Right atrium auricular region (tissue), 2 donors: ENCODE measurements at places on chromosomes 1 and 21.

- no peak for DNase-seq
Observed at GRCh38 chr21:41948078-41948895, 5.5 kb downstream of the C2CD2 start.

DNA sequence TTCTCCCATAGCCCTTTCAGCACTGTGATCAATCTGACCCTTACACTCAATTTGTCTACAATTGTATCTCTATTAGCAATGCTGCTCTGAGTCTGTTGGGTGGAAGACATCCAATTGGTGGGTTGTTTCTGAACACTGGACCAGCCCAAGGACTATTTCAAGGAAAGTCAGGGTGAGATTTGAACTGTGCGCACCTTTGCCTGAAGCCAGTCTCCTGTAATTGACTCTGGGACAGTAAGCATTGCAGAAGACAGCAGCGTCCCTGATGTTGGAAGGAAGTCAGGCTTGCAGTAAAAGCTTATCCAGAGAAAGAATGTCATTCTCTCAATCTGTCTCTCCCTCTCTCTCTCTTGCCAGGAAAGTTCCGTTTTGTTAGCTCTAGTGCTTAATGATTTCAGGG, 233.9 kb downstream of the KIF26B start:
- DNase-seq = no peak

GRCh38 chr1:31774495-31774894, 10.4 kb upstream of the ADGRB2 start:
- DNase-seq = no peak

GRCh38 chr21:35349376-35350080, 300.4 kb upstream of the RUNX1 start:
- no peak for DNase-seq

DNA sequence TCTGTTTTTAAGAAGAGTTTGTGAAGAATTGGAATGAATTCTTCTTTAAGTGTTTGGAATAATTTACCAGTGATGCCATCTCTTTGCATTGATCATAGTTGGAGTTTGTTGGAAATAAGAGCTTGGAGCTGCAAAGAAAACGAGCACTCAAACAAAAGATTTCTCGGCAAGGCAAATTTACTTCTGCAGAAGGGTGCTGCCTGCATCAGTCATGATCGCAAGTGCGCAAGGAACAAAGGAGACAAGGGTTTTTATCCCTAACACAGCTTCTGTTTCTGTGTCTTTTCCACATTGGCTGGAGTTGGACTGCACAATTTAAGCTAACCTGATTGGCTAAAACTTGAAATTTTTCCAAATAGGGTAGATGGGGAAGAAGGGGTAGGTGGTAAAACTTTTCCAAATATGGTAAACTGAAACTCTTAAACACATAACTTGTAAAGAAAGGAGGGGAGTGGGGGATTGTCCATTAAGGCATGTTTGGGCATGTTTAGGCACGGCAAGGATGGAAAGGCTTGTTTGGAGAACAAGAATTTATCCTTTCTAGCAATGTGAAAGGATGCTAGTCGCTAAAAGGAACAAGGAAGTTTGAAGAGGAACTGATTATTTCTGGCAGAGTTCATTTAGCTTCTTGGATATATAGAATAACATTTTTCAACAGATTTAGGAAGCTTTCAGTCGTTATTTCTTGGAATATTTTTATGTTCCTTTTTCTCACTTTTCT, 3.5 kb upstream of the AADACL4 start:
- DNase-seq = no peak

DNA sequence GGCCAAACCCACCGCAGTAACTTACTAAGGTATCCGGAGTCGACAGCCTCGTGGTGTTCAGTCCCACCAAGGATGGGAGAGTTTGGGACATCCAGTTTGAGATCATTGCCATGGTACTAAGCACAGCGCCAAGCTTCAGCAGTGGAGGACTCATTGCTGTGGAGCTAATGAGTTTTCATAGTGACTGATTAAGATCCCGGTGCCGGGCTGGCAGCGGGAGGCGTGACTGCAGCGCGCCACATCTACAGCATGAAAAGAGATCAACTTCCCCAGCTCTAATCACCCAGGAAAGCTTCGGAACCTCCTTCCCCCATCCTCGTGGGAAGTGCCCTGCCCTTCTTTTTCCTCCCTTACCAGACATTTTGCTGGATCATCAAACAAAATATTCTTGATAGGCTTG, 149.9 kb downstream of the OLFM3 start:
- no peak for DNase-seq

GRCh38 chr1:55214212-55214933, 791 bp downstream of the USP24 start:
- DNase-seq = no peak

GRCh38 chr1:168392958-168393549, 112.4 kb downstream of the TBX19 start:
- no peak for DNase-seq

- peak; percentile 90 for DNase-seq
Observed at GRCh38 chr1:20493839-20494608, 8.0 kb upstream of the CAMK2N1 start.

DNA sequence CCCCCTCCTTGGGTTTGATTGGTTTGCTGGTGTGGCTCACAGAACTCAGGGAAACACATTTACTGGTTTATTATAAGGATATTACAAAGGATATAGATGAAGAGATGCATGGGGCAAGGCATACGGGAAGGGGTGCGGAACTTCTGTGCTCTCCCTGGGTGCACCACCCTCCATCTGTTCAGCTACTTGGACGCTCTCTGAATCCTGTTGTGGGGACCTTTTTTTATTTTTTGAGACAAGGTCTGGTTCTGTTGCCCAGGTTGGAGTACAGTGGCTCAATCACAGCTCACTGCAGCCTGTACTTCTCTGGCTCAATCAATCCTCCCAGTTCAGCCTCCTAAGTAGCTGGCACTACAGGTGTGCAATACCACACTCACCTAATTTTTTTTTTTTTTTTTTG, 7.4 kb downstream of the LURAP1 start:
- no peak for DNase-seq

GRCh38 chr1:6261615-6261995, 707 bp upstream of the GPR153 start:
- DNase-seq = no peak

DNA sequence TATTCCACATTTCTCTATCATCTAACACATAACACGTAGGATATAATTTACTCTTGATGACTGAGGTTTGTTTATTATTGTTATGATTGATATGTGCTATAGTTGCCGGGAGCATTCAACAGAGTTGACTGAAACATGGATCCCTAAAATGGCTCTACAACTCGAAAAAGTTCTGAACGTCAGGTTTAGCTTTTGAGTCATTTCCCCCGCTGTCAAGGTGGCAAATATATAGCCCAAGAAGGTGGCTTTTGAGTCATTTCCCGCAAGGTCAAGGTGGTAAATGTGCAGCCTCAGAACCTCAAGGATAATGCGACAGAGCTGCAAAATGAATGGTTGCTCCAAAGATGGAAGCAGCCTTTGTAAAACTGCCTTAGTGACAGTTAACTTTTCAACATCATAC, 104.0 kb downstream of the NIBAN1 start:
- no peak for DNase-seq

GRCh38 chr1:154735804-154736168, 127.8 kb upstream of the ADAR start:
- DNase-seq = no peak

DNA sequence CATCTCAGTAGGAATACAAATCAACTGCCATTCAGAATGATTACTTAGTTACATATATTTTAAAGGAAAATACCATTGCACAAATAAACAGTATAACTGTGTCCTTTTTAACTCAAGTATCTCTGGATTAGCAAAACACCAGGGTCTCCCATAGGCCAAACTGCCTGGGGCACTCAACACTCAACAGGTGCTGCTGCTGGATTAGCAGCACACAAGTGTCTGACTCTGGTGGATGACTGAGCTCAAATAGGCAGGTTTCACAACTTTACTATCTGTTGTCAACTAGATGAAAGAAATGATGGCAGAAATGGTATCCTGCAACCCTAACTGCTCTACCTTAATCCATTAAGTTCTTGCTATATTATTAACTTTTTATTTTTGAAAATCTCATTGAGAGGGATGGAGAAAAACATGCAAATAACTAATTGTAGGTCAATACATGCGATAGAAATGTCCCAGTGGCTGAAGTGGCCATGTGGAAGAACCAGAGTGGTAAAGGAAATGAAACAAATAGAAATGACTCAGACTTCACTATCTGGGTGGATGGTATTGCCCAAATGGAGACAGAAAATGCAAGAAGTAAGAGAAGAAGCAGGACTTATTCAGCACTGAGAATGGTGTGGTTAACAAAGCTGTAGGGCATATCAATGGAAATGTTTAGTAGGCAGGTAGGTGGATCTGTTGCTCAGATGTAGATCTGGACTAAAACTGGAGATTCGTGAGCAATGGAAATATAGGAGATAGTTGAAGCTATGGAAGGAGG, 90.8 kb upstream of the CCDC190 start:
- DNase-seq = no peak

DNA sequence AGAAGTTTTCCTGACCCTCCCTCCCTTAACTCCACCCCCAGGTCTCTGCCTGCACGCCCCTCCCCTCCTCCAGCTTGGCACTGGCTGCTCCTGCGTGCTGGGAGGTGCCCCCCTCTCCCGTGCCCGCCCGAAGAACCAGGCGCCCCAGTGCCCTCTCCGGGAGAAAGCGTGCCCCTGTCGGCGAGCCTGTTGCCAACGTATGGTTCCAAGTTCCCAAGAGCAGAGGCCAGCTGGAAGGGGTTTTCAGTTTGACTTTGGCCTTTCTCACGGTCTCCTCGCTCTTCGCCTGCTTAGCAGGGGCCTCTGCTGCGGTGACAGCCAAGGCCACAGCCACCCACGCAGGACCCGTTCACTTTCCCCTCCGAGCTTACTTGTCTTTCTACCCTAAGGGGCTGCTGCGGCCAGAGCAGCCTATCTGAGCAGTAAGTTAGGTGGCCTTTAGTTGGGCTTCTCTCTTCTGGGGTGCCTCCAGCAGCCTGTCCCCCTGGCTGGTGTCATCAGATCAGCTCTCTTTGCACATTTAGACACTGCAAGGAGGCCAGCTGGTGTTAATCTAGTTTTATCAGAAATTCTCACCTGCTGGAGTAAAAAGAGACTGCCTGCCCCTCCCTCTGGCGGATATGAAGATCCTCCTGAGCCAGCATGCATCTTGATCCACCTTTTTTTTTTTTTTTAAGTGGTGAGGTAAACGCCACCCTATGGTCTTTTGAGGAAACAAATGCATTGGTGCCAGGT, 1.5 kb downstream of the STUM start:
- no peak for DNase-seq

- DNase-seq = no peak
Observed at GRCh38 chr1:56715156-56715555, 70.0 kb downstream of the PRKAA2 start.

DNA sequence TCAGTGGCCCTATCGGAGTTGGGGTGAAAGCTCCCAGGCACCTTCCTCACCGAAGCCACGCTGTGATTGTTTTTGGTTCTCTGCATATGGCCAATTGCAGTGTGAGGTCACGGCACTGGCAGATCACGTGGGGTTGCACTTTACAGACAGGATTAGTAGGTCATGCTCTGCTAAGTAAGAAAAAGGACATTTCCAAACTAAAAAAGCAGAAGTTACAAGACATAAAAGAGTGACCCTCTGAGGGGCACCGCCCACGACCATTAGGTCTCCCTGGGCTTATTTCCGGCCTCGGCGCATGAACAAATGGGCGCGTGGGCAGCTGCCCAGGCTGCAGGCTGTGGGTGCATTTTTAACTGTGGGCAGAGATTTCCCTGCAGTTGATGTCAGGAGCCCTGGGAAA, 2.0 kb downstream of the CAPN9 start:
- no peak for DNase-seq

GRCh38 chr1:201217851-201218250, 27.2 kb downstream of the IGFN1 start:
- DNase-seq = peak; percentile 53

GRCh38 chr21:33642896-33643657, 776 bp downstream of the ITSN1 start:
- DNase-seq = no peak

- DNase-seq = no peak
Observed at GRCh38 chr21:35586305-35586704, 474.0 kb downstream of the SETD4 start.
